Mammary epithelial cell (primary cell): ENCODE measurements at places on chromosomes 5 and 9. TPM values are rescaled to one million over a fixed set of nuclear protein-coding genes. Genes with fewer than 3 reads are reported as not detected.

The F12 gene
- 5.7 TPM for total RNA-seq

GRCh38 chr5:22889720-22890119, 36.6 kb upstream of the CDH12 start:
- DNase-seq = no peak

- DNase-seq = no peak
Observed at GRCh38 chr5:38686658-38687057, 130.2 kb upstream of the LIFR start.

- DNase-seq = no peak
Observed at GRCh38 chr5:175092691-175093090, 351.3 kb downstream of the DRD1 start.

GRCh38 chr9:28001096-28001495, 427.8 kb upstream of the C9orf72 start:
- no peak for DNase-seq

GRCh38 chr5:2297991-2298390, 415.3 kb upstream of the IRX4 start:
- no peak for DNase-seq

The PPP3R2 gene
- not detected in 2 replicates for total RNA-seq

The OSMR gene
- 97.7 and 114 TPM in 2 replicates for total RNA-seq

The AQP3 gene
- 6.0 and 20.0 TPM in 2 replicates for total RNA-seq

GRCh38 chr9:75235632-75236031, 147.3 kb downstream of the OSTF1 start:
- peak; percentile 81 for DNase-seq

The TRIP13 gene
- 13.4 and 27.9 TPM in 2 replicates for total RNA-seq

The TOMM5 gene
- total RNA-seq = 69.7 TPM

- DNase-seq = peak; percentile 81
Observed at GRCh38 chr9:84296146-84296843, 44.3 kb downstream of the SLC28A3 start.

DNA sequence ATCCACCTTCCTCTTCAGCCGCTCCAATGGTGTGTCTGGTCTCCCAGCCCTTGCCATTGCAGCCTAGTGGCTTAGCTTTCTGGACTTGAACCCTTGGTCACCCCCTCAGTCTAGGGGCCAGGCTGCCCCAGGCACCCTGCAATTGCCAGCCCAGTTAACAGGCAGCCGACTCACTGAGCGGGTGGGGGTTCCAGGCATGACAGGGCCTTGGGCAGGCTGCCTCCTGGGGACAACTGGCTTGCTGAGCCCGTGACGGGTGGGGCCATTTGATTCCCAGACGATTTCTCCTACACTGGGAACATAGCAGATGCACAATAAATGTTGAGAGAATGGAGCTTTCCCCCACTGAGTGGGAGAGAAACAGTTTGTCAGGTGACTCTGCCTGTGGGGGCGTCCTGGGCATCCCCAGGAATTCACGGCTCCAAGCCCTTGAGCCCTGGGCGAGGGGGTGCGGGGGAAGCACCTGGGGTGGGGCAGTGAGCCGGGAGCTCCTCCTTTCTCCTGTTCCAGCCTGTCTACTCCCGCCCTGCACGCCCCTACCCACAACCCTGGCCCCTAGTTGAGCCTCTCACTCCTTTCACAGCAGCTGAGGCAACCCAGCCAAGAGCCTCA, 12.6 kb upstream of the AQP7 start:
- DNase-seq = no peak

DNA sequence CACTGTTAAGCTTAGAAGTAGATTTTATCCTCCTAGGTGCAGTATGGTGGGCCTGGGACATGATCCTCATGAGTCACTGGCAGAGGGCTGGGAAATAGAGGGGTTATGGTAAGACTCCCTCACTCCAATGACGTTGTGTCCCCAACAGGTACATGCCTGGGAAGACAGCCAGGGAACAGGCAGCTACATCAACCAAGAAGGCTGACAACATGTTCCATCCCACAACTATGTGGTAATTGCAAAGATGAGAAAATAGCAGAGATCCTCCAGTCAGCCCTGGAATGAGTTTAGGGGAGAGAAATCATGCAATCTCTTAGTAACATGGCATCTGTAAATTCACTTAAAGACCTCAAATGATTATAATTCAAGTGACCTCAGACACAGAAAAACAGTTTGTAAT, 114.4 kb upstream of the LIFR start:
- DNase-seq = peak; percentile 22

- no peak for DNase-seq
Observed at GRCh38 chr5:634191-634590, 22.1 kb downstream of the CEP72 start.

- no peak for DNase-seq
Observed at GRCh38 chr9:15154677-15155076, 152.3 kb downstream of the TTC39B start.

The GADD45G gene
- not detected in 2 replicates for total RNA-seq

DNA sequence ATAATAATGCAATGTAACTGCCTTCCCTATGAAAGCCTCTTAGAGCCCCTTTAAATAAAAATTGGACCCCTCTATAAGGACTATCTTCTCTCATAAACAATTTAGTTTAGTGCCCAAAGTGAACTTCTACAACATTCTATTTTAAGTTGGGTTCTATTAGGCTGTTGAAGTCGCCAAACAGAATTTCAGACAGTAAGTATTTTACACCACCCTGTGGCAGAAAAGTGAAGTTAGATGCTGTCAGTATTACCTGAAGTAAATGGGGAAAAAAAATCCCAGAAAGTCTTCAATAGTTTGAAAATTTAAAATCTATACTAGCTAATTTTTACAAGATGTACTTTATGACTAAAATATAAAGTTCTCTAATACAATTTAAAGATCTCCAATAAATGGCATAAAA, 29.5 kb downstream of the CAAP1 start:
- no peak for DNase-seq

The B4GALT7 gene
- 38.8 TPM for total RNA-seq
